ENCODE measurements at places on chromosomes 4 and X.

DNA sequence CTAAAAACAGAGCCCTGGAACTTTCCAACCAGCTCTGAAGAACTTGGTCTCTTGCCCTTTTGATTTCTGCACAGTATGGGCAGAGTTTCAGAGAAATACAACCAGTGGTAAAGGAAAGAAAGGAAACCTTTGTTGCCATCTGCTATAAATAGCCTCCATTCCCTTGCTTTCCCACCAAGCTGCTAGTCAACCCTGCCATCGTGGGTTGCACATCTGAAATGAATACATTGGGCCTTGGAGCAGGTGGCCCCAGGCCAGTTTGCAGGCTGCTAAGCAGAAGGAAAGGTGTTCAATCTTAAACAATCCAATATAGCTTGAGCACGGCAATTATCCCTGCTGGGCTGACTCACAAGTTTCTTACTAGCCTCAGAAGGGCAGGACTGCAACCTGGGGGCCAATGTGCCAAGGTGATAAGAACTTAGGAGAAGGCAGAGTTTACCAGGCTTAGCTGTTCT lies 142.5 kb downstream of the PPARGC1A start:
- no peak for DNase-seq

GRCh38 chr4:53713296-53713695 lies 122.0 kb upstream of the LNX1 start:
- no peak for DNase-seq

DNA sequence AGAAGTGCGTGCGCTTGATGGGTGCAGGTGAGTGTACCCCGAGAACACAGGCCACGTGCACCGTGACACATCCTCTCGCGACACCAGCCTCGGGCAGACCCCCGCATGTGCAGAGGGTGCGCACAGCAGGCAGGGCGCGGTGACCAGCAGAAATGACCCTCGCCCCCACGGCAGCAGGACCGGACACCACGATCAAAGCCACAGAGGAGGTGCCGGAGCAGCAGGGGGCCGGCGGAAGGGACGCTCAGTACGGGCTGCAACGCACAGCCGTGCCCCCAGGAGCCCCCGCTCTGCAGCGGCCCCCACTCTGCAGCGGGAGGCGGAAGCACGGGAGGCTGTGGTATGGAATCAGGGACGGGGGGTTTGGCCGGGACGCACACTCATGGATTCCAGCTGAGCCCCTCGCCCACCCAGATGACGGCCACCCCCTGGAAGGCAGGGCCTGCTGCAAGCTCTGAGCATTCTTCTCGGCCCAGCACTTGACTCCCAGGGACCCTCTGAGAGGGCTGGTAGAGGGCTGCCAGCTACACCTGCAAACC lies 17.1 kb downstream of the PPP2R3B start:
- no peak for DNase-seq

DNA sequence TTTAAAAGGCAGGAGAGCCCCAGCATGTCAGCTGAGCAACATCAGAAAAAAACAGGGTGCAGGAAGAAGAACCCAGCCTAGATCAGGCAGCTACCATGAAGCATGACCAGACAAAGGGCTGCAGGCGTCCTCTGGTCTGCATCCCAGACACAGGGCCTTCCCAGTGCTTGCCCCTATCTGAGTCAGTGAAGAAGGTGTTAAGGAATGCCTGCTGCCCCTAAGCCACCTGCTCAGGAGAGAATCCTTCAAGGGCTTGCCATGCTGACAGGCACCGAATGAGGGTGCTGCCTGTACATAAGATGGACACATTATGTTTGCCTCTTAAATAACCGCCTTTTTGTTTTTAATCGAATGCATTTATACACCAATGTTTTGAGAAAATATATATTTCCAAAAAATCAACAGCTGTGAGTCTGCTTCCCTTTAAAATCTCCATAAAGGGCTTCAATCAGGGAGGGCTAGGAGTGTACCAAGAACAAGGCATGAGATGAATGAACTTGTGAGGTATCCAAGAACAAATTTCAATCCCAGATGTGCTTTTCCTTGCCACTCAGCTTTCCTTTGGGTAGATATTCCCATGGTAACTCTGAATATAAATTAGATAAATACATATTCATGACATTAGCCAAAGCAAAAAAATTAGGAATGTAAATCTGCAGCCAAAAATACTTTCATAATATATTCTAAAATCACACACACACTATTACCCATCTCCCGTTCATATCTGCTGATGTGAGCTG lies 85.1 kb downstream of the SLC9A7 start:
- DNase-seq, result no peak

DNA sequence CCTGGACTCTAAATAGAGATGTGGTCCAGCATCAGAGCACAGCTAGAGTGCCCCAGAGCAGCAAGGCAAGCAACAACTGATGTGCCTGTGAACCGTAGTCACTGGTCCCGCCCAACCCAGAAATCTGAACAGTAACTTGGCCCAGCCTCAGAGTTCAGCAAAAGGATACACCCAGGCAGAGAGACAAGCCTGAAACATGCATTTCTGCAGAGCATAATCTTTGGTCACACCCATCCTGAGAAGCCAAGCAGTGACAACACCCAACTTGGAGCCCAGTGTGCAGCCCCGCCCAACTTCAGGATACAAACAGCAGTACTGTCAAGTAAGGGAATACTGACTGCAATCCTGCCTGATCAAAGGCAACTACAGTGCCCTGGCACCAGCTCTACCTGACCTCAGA lies 78.9 kb downstream of the CCDC160 start:
- no peak for DNase-seq

DNA sequence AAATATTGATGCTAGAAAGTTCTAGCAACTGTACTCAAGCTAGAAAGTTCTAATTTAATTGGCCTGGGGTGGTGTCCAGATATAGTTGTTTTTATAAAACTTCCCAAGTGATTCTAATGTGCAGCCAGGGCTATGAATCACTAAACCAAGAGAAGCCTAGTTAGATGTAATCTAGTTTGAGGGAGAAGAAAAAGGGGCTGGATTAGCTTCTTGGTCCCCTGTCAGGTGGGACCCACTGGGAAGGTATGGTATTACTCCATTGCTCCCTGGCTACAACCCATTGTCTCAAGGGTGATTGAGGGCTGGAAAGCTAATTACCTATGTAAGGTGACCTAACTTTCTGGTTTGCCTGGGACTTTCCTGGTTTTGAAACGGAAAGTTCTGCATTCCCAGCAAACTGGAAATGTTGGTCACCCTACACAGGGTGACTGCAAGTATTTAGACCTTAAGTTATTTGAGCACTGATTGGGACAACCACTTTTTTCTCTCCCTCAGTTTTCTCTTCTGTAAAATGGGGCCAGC lies 23.9 kb upstream of the MSN start:
- DNase-seq, result no peak

- DNase-seq, result no peak
These were observed 81.1 kb upstream of the SLC4A4 start for GRCh38 chr4:71257761-71258160.

DNA sequence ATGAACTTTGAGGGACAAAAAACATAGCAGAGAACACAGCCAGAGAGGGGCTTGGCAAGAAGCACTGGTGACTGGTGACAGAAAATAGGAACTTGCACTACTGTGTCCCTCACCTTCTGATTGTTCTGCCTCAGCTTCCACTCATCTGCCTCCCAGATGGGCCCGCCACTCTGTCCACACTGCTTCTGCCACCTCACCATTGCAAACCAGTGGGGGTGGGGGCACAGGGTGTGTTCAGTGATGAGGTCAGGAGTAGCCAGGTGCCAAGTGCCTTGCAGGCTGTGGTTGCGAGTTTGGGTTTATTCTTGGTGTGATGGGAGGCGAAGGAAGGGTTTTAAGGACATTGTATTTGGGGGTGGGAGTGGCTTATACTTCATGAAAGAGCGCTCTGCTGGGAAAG lies 9.1 kb upstream of the UBA1 start:
- DNase-seq, result no peak

- no peak for DNase-seq
These were observed 45.9 kb downstream of the ZFYVE28 start for GRCh38 chr4:2372488-2373030.

GRCh38 chrX:103780336-103781061 lies 3.9 kb downstream of the PLP1 start:
- no peak for DNase-seq

DNA sequence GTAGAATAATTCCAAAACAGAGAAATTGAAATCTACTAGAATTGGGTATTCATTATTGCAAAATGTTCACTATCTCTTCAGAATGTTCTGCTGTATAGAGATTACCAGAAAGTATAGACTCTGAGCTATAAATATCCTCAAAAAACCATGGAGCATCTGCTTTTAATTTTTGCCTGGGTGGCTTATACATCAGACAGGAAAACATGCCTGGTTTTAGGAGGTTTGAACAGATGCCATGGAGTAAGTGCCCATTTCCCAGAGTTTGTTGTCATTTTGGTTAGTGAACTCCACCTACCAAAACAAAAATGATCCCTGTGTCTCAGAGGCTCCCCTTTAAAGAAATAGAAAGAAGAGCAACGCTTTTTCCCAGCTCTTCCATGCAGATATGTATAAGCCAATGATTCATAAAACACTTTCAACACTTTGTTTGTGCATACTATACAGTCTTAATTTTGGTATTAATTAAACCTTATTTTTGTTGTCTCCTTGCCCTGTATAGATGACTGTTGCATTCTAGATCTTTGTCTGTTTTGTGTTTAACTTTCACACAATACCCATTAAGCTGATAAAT lies 68.7 kb downstream of the MEPE start:
- DNase-seq, result no peak

GRCh38 chrX:30039768-30040167 lies 175.6 kb upstream of the MAGEB2 start:
- DNase-seq, result no peak

GRCh38 chr4:6898763-6899162 lies 10.9 kb upstream of the TBC1D14 start:
- DNase-seq, result no peak

- DNase-seq, result no peak
These were observed 672 bp downstream of the TCEAL3 start for GRCh38 chrX:103608306-103608963.

DNA sequence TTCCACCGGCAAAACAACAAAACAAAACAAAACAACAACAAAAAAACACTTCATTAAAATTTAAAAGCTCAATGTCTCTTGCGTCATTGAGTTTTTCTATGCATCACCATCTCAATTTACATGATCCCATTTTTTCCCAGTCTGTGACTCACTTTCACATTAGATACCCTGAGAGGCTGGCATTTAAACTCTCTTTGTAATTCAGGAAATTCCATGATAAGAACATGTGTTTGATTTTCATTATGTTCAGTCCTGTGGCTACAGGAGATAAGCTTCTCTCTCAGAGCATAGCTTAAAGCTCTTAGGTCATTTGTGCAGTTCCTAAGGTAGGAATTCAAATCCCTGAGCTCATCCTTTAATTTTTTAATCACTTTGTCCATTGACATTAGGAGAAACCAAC lies 104.6 kb downstream of the NBDY start:
- no peak for DNase-seq

GRCh38 chr4:90486346-90486745 lies 359.2 kb downstream of the CCSER1 start:
- no peak for DNase-seq

DNA sequence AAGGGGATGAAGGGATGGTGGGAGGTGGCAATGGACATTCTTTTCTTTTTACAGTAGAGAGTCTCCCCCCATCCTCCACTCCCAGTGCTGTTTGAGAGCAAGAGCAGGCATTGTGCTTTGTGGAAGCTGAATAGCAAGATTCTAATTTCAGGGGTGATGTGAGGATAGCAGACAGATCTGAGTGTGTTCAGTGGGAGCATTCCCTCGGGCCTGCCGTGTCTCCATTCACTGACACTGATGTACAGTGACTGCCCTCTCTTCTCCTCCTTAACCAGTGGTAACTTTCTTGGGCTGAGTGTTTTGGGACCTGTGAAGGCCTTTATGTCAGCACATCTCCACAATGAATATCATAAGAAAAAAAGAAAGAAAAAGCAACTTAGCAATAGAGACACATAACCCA lies 396.6 kb upstream of the RPS6KA3 start:
- no peak for DNase-seq

- DNase-seq, result no peak
These were observed 8.1 kb upstream of the RPGR start for GRCh38 chrX:38335382-38335781.

GRCh38 chrX:119477812-119478232 lies 9.6 kb downstream of the SLC25A5 start:
- no peak for DNase-seq

DNA sequence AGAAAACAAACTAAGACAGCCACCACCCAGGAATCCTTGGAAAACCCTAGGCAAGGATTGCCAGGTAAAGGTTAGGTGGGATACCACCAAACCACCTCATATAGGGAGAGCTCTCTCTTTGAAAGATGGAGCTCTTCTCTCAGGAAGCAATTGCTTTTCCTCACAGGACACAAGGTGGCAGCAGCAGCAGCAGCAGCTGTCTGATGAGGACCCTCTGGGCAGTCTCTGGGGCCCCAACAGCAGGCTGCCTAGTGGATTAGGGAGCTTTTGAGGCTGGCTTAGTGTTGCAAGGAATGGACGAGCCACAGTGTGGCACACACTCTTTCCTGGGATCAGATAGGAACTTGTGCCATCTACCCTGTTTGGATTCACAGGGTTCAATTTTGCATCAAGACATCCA lies 41.4 kb upstream of the CHRDL1 start:
- no peak for DNase-seq

GRCh38 chr4:118711052-118711451 lies 25.9 kb downstream of the METTL14 start:
- DNase-seq, result no peak

DNA sequence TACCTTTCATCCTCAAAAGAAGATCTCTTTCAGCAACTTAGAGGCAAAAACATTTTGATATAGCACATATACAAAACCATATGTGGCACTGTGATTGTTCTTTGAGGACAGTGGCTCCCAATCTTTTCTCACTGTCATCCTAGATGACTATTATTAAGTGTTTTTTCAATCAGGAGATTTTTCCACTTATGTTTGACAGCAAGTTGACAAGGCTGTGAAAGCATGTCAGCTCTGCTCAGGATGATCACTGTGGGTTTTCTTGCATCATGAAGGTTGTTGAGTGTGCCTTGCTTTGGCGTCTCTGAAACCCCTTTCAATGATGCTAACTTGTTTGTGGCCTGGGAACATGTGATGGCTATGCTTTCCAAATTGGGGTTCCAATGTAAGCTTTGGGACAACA lies 20.2 kb upstream of the NSUN7 start:
- no peak for DNase-seq

- DNase-seq, result no peak
These were observed 57.0 kb downstream of the DCLK2 start for GRCh38 chr4:150135134-150135772.

DNA sequence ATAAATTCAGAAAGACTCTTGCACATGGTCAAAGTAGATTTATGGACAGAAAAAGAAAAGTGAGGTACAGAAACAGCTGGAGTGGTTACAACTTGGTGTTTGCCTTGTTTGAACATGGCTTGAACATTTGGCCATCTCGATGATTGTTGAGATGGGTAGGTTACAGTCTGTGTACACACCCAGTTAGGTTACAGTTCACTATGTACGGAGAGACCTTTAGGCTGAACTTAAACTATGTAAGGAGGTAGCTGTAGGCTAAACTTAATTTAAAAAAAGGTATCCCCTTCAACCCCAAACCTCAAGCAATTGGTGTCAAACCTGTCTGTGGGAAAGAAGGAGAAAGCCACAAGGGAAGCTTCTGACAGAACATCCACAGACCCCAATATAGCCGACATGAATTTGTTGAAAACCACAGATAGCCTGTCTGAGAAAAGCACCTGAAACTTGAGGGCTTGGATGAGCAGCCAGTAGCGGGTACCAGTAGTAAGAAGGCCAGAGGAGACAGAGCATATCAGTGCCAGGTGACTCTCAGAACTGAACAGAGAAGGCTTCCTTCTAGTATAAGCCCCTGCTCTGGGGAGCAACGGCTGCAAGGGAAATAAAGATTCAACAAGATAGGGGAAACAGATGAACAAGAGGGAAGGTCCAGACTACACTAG lies 247.9 kb upstream of the GALNTL6 start:
- no peak for DNase-seq

GRCh38 chrX:153925387-153925738 lies 701 bp downstream of the ARHGAP4 start:
- DNase-seq, result no peak
